Heart left ventricle (tissue), 16 donors: ENCODE measurements at places on chromosomes 3 and 15.
A peak's percentile ranks its signal among the peaks of the same experiment; 100 is the strongest.

DNA sequence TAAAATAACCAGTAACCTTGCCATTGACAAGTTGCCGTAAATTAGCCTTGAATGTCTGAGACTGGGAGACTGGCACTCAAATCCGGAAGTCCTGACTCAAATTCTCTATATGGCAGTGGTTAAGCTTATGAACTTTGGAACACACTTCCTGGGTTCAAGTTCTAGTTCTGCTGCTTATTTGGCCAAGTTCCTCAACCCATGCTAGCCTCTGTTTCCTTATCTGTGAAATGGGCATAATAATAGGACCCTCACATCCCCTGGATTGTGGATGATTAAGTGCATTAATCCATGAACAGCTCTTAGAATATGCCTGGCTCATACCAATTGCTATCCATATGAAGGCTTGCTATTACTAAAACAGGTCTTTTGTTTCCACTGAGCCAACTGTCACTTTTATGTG lies 311.5 kb downstream of the EDEM1 start:
- DNase-seq, result no peak
- H3K36me3 ChIP-seq, result no peaks in the 10 kb centered on the region
- H3K4me3 ChIP-seq, result no peak overlapping the region
- no peaks in the 10 kb centered on the region for H3K27me3 ChIP-seq
- H3K4me1 ChIP-seq, result no peaks in the 10 kb centered on the region

- H3K36me3 ChIP-seq, result no peaks in the 10 kb centered on the region
- H3K27me3 ChIP-seq, result no peaks in the 10 kb centered on the region
- H3K4me1 ChIP-seq, result no peaks in the 10 kb centered on the region
Measured at GRCh38 chr3:54222316-54222715, 100.0 kb downstream of the CACNA2D3 start.

GRCh38 chr15:63466378-63467192 lies 37.8 kb upstream of the USP3 start:
- no peak overlapping the region for H3K4me3 ChIP-seq
- peak; percentile 32 for DNase-seq
- H3K27ac ChIP-seq, result no peak overlapping the region
- no peaks in the 10 kb centered on the region for H3K27me3 ChIP-seq
- no peaks in the 10 kb centered on the region for H3K36me3 ChIP-seq

GRCh38 chr3:177051411-177051810 lies 145.9 kb downstream of the TBL1XR1 start:
- DNase-seq, result no peak
- no peak overlapping the region for H3K27ac ChIP-seq
- H3K36me3 ChIP-seq, result peaks cover 44% of the 10 kb centered on the region
- H3K27me3 ChIP-seq, result no peaks in the 10 kb centered on the region
- H3K4me3 ChIP-seq, result no peak overlapping the region

DNA sequence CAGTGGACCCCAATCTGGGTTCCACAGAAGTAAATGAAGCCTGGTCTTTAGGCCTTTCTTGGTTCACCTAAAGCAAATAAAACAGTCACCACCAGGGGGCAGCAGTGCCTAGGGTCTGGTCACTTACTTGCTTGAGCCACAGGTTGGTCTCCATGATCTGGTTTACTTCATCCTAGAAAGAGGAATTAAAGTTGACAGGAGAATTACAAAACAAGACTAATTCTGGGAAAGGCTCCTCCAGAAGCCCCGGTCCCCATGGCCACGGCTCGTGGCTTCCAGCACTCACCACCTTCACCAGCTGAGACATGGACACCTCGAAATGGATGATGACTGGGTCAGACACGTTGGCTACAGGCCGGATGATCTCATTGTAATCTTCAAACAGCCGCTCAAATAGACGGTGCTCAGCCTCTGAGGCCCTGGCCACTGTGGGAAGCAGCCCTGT lies 2.3 kb downstream of the CHRNA3 start:
- no peak overlapping the region for H3K4me3 ChIP-seq
- no peak overlapping the region for H3K27ac ChIP-seq
- DNase-seq, result peak; percentile 87
- peaks cover 21% of the 10 kb centered on the region for H3K27me3 ChIP-seq

DNA sequence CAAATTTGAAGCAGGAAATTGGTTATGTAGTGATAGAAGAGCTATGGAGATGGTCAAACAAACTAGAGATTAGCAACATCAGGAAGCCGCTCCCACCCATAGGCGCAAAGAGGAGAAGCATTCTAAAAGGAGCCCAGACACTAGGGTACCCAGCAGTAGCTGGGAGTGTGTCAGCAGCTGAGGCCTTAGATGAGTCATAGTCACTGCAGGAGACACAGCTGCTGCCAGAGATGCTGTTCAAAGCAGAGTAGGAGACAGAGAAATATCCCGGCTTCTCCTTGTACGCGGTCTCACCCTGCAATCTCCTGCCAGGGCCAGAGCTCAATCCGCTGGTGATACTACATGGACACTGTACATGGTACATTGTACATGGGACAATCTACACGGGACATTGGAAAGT lies 61.9 kb downstream of the VGLL3 start:
- H3K4me3 ChIP-seq, result no peak overlapping the region
- H3K27ac ChIP-seq, result no peak overlapping the region
- no peaks in the 10 kb centered on the region for H3K27me3 ChIP-seq
- no peaks in the 10 kb centered on the region for H3K36me3 ChIP-seq
- no peaks in the 10 kb centered on the region for H3K4me1 ChIP-seq

GRCh38 chr3:69806735-69807438 lies 67.6 kb downstream of the MITF start:
- no peak overlapping the region for H3K27ac ChIP-seq
- H3K4me3 ChIP-seq, result no peak overlapping the region
- H3K36me3 ChIP-seq, result no peaks in the 10 kb centered on the region

GRCh38 chr3:170277833-170278580 lies 55.8 kb downstream of the PRKCI start:
- H3K36me3 ChIP-seq, result peaks cover 83% of the 10 kb centered on the region
- H3K4me3 ChIP-seq, result no peak overlapping the region
- no peaks in the 10 kb centered on the region for H3K27me3 ChIP-seq
- no peak for DNase-seq

GRCh38 chr3:111864821-111865656 lies 6.0 kb downstream of the PHLDB2 start:
- peak overlapping the region; percentile 94 for H3K27ac ChIP-seq
- H3K4me3 ChIP-seq, result peak overlapping the region; percentile 22
- no peak for DNase-seq
- no peaks in the 10 kb centered on the region for H3K36me3 ChIP-seq

DNA sequence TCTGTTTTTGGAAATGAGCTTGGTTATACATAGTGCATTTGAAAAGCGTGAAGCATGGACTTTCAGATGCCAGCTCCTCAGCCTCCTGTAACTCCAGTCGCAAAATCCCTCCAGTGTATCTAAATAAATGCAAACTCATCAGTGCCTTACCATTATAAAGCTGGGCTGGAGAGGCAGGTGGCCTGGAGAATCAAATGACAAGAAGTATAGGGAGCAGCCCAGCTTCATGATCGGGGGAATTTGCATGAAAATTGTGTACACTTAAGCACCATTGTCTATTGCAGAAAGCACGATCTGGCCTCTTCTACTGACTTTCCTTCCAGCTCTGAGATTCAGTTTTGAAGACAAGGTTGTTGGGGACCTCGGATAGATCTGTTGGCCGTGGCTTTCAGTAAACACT lies 71.7 kb downstream of the IGF1R start:
- peaks cover 30% of the 10 kb centered on the region for H3K4me1 ChIP-seq
- no peak for DNase-seq
- H3K27ac ChIP-seq, result peak overlapping the region; percentile 63
- no peak overlapping the region for H3K4me3 ChIP-seq

GRCh38 chr15:87917480-87917879 lies 339.1 kb downstream of the NTRK3 start:
- no peaks in the 10 kb centered on the region for H3K27me3 ChIP-seq
- no peaks in the 10 kb centered on the region for H3K36me3 ChIP-seq
- no peak overlapping the region for H3K27ac ChIP-seq
- H3K4me1 ChIP-seq, result no peaks in the 10 kb centered on the region
- DNase-seq, result no peak
- H3K4me3 ChIP-seq, result no peak overlapping the region

DNA sequence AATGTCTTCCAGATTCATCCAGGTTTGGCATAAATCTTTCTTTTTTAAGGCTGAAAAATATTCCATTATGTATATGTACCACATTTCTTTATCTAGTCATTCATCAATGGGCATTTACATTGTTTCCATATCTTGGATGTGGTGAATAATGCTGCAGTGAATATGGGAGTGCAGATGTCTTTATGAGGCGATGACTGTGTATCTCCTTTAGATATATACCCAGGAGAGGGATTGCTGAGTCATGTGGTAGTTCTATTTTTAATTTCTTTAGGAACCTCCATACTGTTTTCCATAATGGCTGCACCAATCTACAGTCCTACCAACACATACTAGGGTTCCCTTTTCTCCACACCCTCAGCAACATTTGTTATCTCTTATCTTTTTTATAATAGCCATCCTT lies 96.3 kb downstream of the LRRC28 start:
- H3K4me1 ChIP-seq, result no peaks in the 10 kb centered on the region
- no peaks in the 10 kb centered on the region for H3K36me3 ChIP-seq
- H3K27ac ChIP-seq, result no peak overlapping the region

GRCh38 chr3:170089862-170090600 lies 52.2 kb downstream of the GPR160 start:
- no peak overlapping the region for H3K4me3 ChIP-seq
- H3K27ac ChIP-seq, result no peak overlapping the region
- no peaks in the 10 kb centered on the region for H3K36me3 ChIP-seq
- H3K27me3 ChIP-seq, result no peaks in the 10 kb centered on the region
- DNase-seq, result no peak

DNA sequence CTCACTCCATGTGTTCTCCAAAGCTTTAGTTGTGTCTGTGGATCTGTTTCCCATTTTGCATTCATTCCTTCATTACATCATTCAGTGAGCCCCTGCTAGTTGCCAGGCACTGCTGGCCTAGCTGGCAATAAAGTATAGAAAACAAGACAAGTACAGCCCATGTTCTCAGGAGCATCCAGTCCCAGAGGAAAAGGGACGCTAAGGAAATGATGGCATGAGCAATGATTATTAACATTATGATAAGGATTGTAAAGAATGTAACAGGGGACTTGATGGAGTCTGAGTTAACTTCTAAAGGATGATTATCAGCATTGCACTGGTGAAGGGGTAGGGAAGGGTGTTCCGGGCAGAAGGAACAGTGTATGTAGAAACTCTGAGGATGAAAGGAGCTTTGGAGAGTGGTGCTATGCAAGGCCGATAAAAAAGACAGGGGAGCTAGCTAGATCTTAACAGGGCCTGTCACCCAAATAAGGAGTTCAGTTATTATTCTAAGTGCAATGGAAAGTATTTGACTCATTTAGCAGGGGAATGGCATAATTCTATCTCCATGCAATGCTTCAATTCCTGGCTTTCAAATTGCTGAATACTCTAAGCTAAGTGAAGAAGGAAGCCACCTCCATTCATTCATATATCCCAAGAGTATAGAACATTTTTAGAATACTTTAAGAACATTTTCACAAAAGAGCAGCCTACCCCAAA lies 258.2 kb upstream of the STT3B start:
- no peaks in the 10 kb centered on the region for H3K4me1 ChIP-seq
- H3K27ac ChIP-seq, result no peak overlapping the region
- DNase-seq, result no peak
- no peaks in the 10 kb centered on the region for H3K36me3 ChIP-seq
- no peak overlapping the region for H3K4me3 ChIP-seq
- no peaks in the 10 kb centered on the region for H3K27me3 ChIP-seq

GRCh38 chr3:65886391-65886790 lies 152.3 kb downstream of the MAGI1 start:
- DNase-seq, result no peak
- no peak overlapping the region for H3K27ac ChIP-seq
- no peaks in the 10 kb centered on the region for H3K36me3 ChIP-seq
- no peak overlapping the region for H3K4me3 ChIP-seq
- H3K27me3 ChIP-seq, result no peaks in the 10 kb centered on the region

DNA sequence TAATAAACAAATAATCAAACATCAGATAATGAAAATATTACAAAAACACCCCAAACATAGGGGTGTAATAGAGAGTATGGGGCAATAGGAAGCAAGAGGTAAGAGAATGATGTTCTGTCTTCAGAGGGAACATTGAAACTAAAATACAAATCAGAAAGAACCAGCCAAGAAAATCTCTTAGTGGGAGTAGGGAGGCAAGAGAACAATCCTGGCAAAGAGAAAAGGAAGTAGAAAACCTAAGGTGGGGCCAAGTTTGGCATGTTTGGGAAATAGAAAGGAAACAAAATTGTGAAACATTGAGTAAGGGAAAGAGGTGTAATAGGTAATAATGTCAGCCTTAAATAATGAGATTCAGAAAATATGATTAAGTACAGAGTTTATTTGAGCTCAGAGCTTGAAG lies 467.1 kb downstream of the RBMS3 start:
- no peaks in the 10 kb centered on the region for H3K36me3 ChIP-seq
- no peak for DNase-seq

GRCh38 chr3:21273259-21274025 lies 477.6 kb downstream of the ZNF385D start:
- H3K4me1 ChIP-seq, result no peaks in the 10 kb centered on the region
- DNase-seq, result no peak
- no peaks in the 10 kb centered on the region for H3K36me3 ChIP-seq
- no peaks in the 10 kb centered on the region for H3K27me3 ChIP-seq
- no peak overlapping the region for H3K27ac ChIP-seq

DNA sequence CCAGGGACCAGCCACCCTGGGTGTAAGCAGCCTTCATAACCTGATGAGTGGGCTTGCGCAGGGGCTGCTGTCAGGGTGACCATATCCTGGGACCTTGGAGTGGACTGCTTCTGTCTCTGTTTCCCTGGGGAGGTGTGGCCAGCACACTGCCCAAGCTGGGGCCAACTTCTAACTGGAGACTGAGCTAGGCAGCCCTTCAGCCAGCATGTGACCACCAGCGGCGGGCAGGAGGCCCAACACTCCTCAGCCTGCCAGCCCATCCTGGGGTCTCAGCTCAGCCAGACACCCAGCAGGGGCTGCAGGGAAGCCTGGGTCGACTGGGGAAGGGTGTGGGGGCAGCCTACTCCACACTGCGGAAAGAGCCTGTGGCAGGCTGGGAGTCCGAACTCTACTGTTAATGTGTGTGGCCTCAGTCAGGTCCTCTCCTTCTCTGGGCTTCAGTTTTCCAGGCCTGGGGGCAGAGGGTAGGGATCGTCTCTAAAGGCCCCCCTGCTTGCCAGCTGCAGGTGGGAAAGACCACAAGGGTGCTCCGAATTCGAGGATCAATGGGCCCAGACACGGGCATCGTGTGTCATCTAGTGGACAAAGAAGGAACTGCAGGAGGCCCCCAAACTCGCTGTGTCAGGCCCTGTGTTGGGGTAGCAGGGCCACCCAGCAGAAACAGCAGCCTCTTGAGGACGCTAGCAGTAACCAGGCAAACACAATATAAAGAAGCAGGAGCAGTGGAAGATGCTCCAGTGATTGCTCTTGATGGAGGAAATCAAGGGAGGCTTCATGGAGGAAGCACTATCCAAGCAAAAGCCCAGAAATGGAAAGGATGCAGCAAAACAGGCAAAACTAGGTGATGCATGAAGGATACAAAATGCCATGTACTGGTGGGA lies 2.0 kb upstream of the SEMA3G start:
- H3K36me3 ChIP-seq, result peaks cover 3% of the 10 kb centered on the region
- peaks cover 12% of the 10 kb centered on the region for H3K4me1 ChIP-seq
- no peak overlapping the region for H3K4me3 ChIP-seq
- peak overlapping the region; percentile 62 for H3K27ac ChIP-seq
